ENCODE measurements at places on chromosomes 2 and 18. TPM values are rescaled to one million over a fixed set of nuclear protein-coding genes. Genes with fewer than 3 reads are reported as not detected.

The REV1 gene
- total RNA-seq: 50.7 TPM

The ARHGAP15 gene
- total RNA-seq: 18.5 TPM

GRCh38 chr18:54260396-54261072 is 8.8 kb upstream of the POLI start:
- H3K36me3 ChIP-seq: no peaks in the 10 kb centered on the region
- no peaks in the 10 kb centered on the region for H3K4me1 ChIP-seq
- H3K27ac ChIP-seq: peak overlapping the region; percentile 67
- peak; percentile 69 for DNase-seq

DNA sequence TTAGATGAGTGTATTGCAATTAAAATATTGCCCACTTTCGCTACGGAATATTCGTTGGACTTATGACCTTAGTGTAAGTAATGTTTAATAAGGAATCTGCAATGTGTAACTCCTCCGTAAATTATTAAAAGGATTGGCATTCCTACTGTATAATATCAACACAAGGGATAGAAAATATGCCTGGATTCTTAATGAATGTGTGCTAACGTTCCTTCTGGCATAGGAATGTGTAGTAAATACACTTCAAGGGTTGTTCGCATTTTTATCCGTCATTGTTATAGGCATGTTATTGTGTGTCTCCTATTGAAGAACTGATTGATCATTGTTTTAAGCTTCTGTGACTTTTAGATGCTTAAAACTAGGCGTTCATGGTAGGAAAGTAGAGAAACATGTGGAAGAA is 134.5 kb downstream of the NEDD4L start:
- no peaks in the 10 kb centered on the region for H3K27me3 ChIP-seq
- no peaks in the 10 kb centered on the region for H3K36me3 ChIP-seq
- H3K4me3 ChIP-seq: no peak overlapping the region
- no peak overlapping the region for H3K27ac ChIP-seq
- no peak for DNase-seq

DNA sequence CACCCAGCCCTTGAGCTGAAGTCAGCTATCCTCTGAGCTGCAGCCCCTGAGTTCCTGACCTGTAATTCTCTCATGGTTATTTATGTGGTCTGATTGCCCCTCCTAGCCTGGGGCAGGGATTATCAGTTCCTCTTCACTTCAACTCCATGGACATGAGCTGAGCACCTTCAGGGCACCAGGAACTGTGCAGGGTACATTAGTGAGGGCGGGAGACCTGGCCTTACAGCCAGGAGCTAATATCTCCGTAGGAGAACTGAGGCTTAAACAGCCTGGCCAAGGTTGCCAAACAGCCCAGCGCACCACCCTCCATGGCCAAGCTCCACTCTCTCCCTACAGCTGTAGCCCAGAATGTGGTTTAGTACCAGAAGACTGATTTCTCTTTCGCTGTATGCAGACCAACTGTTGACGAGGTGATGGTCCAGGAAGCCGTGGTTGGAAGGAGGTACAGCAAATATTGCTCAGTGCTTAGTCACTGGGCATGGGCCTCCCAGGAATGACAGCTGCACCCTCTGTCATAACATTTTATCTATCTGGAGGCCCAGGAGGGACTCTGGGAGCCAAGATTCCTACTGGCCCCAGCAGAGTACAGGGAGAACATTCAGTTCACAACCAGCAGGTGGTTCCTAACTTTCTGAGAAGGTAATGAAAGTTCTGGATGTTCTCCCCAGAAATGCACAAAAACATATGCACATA is 228.7 kb upstream of the SIX2 start:
- no peaks in the 10 kb centered on the region for H3K4me1 ChIP-seq
- no peaks in the 10 kb centered on the region for H3K36me3 ChIP-seq
- H3K27ac ChIP-seq: no peak overlapping the region
- no peak overlapping the region for H3K4me3 ChIP-seq

GRCh38 chr2:174465327-174465726 is 21.5 kb downstream of the GPR155 start:
- DNase-seq: no peak
- no peak overlapping the region for H3K27ac ChIP-seq
- H3K36me3 ChIP-seq: no peaks in the 10 kb centered on the region
- H3K27me3 ChIP-seq: no peaks in the 10 kb centered on the region
- H3K4me1 ChIP-seq: no peaks in the 10 kb centered on the region
- no peak overlapping the region for H3K4me3 ChIP-seq

DNA sequence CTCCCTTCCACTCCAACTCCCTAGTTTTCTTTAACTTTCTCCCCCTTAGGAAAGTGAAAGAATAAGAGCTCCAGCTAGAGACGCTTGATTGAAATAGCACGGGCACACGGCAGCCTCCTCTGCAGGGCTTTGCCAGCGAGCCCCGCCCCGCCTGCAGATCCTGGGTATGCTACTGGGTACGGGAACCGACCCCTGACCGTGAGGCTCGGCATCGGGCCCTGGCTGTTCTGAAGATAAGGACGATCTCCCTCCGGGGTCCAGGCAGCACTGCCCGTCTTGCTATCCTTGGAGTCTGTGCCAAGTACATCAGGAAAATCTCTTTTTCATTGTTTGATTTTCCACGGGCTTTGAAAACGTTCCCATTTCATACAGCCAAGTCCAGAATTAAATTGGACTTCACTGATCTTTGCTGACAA is 284.5 kb downstream of the MTX2 start:
- no peaks in the 10 kb centered on the region for H3K36me3 ChIP-seq
- H3K27me3 ChIP-seq: peaks cover 24% of the 10 kb centered on the region
- H3K27ac ChIP-seq: peak overlapping the region; percentile 59

GRCh38 chr2:102294802-102295489 is 16.4 kb upstream of the IL1RL1 start:
- peaks cover 18% of the 10 kb centered on the region for H3K4me1 ChIP-seq
- H3K27me3 ChIP-seq: no peaks in the 10 kb centered on the region
- no peak overlapping the region for H3K4me3 ChIP-seq
- DNase-seq: no peak
- H3K27ac ChIP-seq: no peak overlapping the region

- DNase-seq: no peak
- no peaks in the 10 kb centered on the region for H3K36me3 ChIP-seq
- H3K4me3 ChIP-seq: no peak overlapping the region
- H3K4me1 ChIP-seq: no peaks in the 10 kb centered on the region
- H3K27ac ChIP-seq: no peak overlapping the region
Measured at GRCh38 chr18:25604196-25604893, 252.4 kb upstream of the ZNF521 start.

All from lower lobe of right lung (tissue), 2 donors.